ENCODE measurements at places on chromosomes 4 and X.

DNA sequence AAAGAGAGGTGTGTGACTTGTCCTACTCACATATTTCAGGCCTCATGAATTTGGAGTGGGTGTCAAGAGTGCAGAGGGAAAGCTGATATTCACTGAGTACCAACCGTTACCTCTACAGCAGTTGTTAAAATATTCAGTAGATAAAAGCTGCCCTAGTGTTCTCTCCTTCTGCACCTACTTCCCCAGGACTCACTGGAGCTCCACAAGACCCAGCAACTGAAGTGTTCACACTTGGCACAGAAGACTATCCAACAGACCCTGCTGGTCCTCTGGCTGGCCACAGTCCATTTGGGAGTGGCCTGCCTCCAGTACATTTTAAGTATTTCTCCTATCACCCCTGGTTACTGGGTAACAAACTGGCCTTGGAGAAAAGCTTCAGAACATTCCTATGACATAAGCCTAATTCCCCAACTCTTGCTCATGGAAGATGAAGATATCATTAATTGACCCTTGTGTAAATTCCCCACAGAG lies 70.8 kb downstream of the PPARGC1A start:
- DNase-seq, result no peak

DNA sequence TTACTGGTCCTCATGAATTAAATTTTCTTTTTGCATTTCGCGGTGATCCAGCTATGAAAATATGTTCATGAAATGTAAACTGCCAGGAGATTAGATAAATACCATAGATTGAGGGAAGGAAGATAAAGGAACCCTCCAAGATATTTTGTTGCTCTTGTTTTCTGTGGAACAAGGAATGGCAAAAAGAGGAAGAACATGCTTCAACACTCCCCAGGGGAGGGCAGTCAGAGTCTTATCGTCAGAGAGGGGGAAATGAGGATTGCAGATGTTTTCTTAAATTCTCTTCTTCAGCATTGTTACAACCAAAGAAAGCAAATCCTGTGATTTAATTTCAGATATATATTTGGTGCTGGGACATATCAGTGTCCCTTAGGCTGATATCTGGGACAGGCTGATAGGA lies 9.5 kb upstream of the SFRP2 start:
- no peak for DNase-seq

- DNase-seq, result no peak
These were observed 1.8 kb upstream of the BCORL1 start for GRCh38 chrX:129980540-129981199.

- DNase-seq, result no peak
These were observed 48.2 kb downstream of the SPCS3 start for GRCh38 chr4:176367771-176368465.

- no peak for DNase-seq
These were observed 207.7 kb downstream of the RCHY1 start for GRCh38 chr4:75306506-75306905.

DNA sequence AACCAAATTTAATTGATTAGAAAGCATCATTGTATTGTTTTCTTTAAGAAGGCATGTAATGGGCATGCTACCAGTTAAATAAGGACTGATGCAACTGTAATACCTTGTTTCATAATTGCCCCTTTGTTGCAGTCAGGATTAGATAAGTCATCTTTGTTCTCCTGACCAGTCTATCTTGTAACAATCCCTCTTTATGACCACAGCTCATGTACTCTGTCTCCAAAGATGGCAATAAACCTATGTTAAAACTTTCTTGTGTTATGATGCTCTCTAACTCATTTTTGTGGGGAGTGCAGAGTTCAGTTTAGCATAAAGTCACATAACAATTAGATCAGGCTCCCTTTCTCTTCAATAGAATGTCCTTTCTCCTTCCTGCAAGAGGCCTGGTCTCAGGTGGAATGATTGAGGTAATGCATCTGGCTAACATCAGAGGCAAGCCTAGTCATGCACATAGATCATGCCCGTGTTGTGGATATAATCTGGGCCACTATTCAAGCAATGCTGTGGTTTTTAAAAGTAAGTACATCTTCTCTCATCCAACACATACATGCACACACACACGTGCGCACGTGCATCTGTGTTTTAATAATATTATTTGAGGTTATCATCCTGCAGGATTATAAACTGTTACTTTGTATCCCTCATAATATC lies 45.6 kb downstream of the TMEM154 start:
- no peak for DNase-seq

DNA sequence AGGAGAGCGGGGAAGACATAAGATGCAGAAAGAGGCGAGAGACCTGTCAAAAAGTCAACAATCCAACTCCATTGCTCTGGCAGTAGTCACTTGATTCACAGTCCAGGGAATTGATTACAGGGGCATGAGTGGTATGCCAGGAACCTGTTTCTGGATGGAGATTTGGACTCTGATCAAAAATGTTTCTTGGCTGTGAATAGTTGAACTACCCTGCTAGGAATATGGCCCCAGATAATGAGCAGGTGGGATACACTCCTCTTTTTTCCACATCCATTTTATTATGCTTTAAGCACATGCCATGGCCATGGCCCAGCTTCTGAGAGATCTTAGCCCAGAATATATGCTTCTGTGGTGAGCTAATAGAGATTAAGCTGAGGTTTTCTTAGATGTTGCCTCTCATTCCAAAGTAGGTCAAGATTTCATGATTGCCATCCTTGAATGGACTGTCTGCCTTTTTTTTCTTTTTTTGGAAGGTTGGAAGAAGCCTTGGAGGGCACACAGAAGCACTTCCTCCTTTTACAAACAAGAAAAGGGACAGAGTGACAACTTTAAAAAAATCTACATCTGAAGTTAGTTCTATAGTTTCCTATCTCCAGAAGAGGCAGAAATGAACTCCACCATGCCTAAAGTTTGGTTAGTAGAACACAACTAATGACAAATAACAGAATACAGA lies 121.9 kb downstream of the KIT start:
- no peak for DNase-seq

GRCh38 chr4:106864231-106864630 lies 171.9 kb downstream of the DKK2 start:
- DNase-seq, result no peak

GRCh38 chr4:84638092-84638491 lies 55.2 kb downstream of the CDS1 start:
- no peak for DNase-seq

DNA sequence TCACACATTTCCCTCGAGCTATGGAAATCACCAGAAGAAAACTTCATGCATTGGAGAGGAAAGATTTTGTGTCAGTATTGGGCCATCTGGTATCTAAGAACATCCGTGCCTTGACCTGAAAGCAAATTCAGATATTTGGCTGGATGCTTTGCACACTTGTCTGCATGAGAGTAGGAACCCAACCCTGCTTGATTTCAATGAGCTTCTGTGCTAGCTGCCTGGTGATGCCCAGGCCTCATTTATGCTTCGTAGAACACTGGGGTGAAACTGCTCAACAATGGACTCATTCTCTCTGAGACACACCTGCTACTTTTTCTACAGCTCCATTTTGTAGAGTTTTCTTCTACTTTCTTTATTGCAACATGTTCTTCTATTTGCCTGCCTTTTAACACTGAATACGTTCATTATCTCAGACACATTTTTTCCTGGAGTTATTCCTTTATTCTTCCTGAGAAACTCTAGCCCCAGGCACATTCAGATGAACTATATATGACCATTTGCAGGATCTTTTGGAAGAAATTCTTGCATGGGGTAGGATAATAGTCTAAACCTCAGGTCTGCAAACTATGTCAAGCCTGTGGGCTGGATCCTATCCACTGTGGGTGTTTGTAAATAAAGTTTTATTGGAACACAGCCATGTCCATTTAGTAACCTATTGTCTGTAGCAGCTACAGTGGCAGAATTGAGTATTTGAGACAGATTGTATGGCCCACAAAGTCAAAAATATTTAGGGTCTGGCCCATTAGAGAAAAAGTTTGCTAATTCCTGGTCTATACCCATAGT lies 83.8 kb upstream of the CLCN4 start:
- DNase-seq, result no peak

- DNase-seq, result no peak
These were observed 32.2 kb upstream of the TXLNG start for GRCh38 chrX:16754019-16754418.

DNA sequence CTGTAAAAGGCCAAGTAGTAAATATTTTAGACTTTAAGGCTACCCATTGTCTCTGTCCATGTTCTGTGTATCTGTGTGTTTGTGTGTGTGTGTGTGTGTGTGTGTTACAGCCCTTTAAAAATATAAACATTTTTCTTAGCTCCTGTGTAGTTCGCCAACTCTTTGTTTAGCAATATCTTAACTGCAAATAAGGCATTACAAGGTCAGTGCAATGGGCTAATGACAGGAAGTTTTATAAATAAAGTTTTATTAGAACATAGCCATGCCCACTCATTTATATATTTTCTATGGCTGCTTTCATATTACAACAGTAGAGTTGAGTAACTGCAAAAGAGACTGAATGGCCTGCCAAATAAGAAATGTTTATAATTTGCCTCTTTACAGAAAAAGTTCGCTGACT lies 5.9 kb upstream of the SLC7A11 start:
- DNase-seq, result no peak

DNA sequence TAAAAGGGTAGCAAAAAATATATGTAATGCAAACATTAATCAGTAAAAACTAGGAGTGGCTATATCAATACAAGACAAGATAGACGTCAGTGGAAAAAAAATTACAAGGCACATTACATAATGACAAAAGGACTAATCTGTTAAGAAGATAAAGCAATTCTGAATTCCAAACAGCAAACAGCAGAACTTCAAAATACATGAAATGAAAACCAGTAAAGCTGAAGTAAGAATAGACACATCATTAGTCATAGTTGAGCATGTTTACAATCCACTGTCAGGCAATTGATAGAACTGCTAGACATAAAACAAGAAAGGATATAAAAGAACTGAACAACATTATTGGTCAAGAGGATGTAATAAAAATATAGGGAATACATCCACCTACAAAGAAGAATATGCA lies 12.2 kb downstream of the SULT1B1 start:
- no peak for DNase-seq

- no peak for DNase-seq
These were observed 1.9 kb downstream of the OCIAD2 start for GRCh38 chr4:48904541-48905142.
